ENCODE measurements at places on chromosomes 1 and 21. TPM values are rescaled to one million over a fixed set of nuclear protein-coding genes. Genes with fewer than 3 reads are reported as not detected.

DNA sequence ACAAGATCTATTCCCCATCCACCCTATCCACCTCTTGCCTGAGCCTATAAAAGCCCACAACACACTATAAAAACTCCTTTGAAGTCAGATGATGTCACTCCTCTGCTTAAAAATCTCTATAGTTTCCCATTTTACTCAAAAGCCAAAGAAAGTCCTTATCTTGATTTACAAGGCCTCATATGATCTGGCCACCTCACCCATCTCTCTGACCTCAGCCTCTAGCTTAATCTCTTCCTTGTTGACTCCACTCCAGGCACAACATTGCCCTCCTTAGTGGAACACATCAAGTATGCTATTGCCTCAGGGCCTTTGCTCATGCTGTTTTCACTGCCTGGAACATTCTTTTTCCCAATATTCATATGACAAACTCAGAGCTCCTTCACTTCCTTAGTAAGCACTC, 33.3 kb downstream of the ZNF281 start:
- no peak for DNase-seq

- no peak for DNase-seq
Observed at GRCh38 chr1:69639159-69639558, 71.4 kb downstream of the LRRC7 start.

GRCh38 chr1:163300568-163300967, 21.2 kb upstream of the NUF2 start:
- DNase-seq: no peak

GRCh38 chr1:91830242-91831131, 55.5 kb downstream of the TGFBR3 start:
- no peak for DNase-seq

DNA sequence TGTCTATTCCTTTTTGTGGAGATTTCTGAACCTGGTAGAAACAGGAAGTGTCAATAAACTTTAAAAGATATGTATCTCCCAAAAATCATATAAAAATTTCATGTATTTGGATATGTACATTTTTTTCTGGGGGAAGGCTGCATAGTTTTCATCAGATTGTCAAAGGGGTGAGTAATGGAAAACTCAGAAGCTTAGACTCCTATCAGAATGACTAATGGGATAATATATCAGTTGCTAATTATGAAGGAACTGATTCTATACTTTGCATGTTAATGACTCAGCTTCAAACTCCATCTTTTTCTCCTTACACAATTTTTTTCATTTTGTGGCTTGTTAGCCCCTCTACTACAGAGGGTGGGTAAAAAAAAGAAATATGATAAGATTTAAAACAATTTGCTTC, 55.9 kb downstream of the GON4L start:
- no peak for DNase-seq

The FCRL4 gene
- polyA plus RNA-seq: not detected
